Bronchial epithelial cell (primary cell): ENCODE measurements at places on chromosomes 6 and 20.

- no peak for DNase-seq
Observed at GRCh38 chr6:137119196-137120104, 54.0 kb downstream of the IL22RA2 start.

- no peak for DNase-seq
Observed at GRCh38 chr6:31510007-31510406, 12.1 kb downstream of the MICB start.

DNA sequence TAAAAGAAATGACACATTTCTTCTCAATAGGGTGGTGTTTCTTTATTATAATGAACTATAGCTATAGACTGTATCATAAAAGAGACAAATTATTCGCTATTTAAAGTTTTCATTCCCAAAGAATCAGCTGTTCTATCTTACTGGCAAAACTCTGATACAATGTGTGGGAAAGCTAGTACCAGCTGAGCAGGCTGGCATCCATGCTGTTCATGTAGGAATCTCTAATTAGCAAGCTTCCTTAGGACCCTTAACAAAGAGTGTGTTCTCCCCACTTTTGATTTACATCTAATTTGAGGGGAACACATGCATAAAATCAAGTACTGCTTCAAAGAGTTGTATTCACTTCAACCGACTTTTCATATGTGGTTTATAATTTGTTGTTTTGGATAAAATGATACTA is 13.2 kb downstream of the STX16 start:
- no peak for DNase-seq

DNA sequence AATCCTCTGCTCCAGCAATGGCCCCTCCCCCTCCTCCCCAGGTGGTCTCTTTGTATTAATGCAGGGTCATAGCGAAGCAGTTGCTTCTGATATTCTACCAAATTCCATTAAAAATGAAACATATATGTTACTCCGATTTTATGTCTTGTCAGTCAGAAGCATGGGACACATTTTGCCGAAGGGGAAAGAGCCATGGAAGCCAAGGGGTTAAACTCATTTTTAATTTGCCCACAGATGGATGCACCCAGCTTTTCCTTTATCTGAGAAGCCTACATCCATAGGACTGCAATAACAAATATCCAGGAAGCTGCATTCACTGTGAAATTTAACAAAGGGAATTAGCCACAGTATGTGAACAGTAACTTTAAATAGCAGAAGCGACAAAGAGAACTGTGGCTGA is 688.2 kb downstream of the QKI start:
- no peak for DNase-seq

GRCh38 chr20:25248786-25249172 is 894 bp downstream of the PYGB start:
- DNase-seq, result no peak

GRCh38 chr6:121110733-121111132 is 223.5 kb downstream of the TBC1D32 start:
- no peak for DNase-seq

- DNase-seq, result peak; percentile 96
Observed at GRCh38 chr6:167849846-167850459, 23.2 kb downstream of the AFDN start.

DNA sequence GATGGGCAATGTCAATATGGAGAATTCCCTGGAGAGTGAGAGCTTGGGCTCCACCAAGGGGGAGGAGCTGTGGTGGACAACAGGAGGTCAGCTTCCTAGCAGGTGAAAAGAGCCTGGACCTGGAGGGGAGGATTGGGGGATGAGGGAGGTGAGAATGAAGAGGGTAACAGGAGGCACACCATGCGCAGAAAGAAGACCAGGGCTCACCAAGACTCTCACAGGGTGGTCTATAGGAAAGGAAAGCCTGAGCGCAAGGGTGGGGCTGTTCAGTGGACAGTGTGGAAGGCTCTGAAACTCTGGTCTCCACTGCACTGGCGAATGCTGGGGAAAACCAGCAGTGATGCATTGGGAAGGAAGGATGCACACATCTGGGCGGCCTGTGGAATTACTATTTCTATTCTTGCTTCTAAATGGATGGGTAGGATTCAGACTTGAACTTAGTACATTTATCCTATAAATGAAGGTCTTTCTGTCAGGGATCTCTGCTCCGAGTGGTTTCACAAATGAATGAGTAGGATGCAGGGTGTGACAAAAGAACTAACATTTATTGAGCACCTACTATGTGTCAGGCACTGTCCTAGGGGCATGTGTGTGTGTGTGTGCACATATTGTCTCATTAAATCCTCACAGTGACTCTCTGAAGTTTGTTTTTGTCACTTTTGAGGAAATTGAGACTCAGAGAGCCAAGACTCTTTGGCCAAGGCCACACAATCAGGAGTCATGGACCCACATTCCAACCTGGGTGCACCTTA is 152.7 kb downstream of the CD83 start:
- DNase-seq, result no peak
